ENCODE measurements at places on chromosomes 4 and X. TPM values are rescaled to one million over a fixed set of nuclear protein-coding genes. Genes with fewer than 3 reads are reported as not detected.

- no peak overlapping the region for H3K27ac ChIP-seq
- peaks cover 7% of the 10 kb centered on the region for H3K4me1 ChIP-seq
- no peak overlapping the region for H3K4me3 ChIP-seq
- no peaks in the 10 kb centered on the region for H3K36me3 ChIP-seq
These were observed 4.7 kb upstream of the TCEAL1 start for GRCh38 chrX:103624111-103624510.

MUC7 gene
- total RNA-seq, result not detected

STARD8 gene
- 0.55 TPM for total RNA-seq

GLOD5 gene
- not detected for total RNA-seq

- H3K4me3 ChIP-seq, result no peak overlapping the region
- H3K27ac ChIP-seq, result no peak overlapping the region
- no peaks in the 10 kb centered on the region for H3K27me3 ChIP-seq
- no peak for DNase-seq
These were observed 29.2 kb downstream of the SMIM14 start for GRCh38 chr4:39609454-39609931.

- H3K36me3 ChIP-seq, result no peaks in the 10 kb centered on the region
- H3K4me1 ChIP-seq, result peaks cover 8% of the 10 kb centered on the region
- no peak for DNase-seq
These were observed 129.2 kb upstream of the TRIM2 start for GRCh38 chr4:153074936-153075630.

GRCh38 chrX:52979993-52980392 lies 21.7 kb upstream of the FAM156A start:
- no peaks in the 10 kb centered on the region for H3K36me3 ChIP-seq
- DNase-seq, result no peak
- no peak overlapping the region for H3K4me3 ChIP-seq
- H3K4me1 ChIP-seq, result no peaks in the 10 kb centered on the region

Data from activated CD8-positive, alpha-beta T cell treated with anti-CD3 and anti-CD28 coated beads, Interleukin-2, amount 10 ng/mL, durations not matched to agents 7 days and 5 days (primary cell).